Cerebellum (tissue), 4 donors: ENCODE measurements at places on chromosomes 1 and 21.

DNA sequence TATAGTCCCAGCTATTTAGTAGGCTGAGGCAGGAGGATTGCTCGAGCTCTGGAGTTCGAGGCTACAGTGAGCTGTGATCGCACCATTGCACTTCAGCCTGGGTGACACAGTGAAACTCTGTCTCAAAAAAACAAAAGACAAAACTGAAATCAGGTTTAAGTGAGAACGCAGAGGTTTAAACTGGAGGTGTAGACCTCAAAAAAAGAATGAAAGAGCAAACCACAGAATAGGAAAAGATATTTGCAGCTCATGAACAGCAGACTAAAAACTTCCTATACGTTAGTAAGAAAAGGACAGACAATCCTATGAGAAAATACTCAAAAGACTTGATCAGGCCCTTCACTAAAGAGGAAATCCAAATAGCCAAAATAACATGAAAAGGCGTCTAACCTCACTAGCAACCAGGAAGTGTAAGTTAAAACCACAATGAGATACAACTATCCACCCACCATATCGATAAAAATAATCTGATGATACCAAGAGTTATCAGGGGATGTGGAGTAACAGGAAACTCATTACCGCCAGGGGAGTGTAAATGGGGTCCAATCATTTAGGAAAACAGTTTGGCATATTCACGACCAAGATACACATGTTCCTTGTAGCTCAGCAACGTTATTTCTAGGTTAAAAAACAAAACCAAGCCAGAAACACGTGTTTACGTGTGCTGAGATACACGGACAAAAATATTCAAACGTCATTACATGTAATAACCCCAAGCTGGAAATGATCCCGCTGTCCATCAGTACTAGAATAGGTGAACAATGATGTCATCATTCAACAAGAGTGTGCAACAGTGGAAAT, 9.8 kb downstream of the TNFRSF9 start:
- DNase-seq, result no peak

DNA sequence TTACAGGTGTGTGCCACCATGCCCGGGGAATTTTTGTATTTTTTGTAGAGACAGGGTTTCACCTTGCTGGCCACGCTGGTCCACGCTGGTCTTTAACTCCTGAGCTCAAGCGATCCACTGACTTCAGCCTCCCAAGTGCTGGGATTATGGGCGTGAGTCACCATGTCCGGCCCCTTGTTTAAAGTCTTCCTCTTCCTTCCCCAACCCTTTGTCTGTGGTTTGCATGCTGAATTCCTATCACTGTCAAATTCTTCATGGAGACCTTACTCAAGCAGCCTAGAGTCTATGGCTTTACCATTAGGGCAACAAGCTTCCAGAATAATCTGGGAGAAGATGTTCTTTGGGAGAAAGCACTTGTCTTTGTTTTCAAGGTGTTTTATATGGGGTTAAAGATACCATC, 34.7 kb downstream of the B3GALT5 start:
- no peak for DNase-seq

GRCh38 chr1:218748071-218748470, 402.9 kb downstream of the TGFB2 start:
- no peak for DNase-seq

GRCh38 chr1:218242171-218242570, 42.9 kb upstream of the RRP15 start:
- no peak for DNase-seq

GRCh38 chr1:15399710-15400109, 10.0 kb upstream of the EFHD2 start:
- DNase-seq, result no peak
